Right forelimb (tissue), 1 donor: ENCODE measurements at places on chromosomes 5 and 9.

DNA sequence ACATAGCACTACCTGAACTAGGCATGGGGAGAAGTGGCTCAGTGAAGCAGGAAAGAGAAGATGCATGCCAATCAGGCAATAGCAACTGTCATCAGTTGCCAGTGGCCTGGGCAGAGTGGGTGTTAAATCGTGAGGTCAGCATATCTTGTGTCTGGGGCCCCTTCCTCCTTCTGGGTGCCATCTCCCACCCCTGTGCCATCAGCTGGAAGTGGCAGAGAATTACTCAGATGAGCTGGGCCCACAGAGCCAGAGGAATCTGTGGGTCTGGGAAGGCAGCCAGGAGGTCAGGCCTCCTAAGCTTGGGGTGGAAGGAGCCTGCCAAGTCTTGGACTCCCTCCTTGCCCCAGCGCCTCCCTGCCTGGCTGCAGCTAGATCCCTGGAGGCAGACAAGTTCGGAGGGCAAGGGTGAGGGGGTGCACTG is 66.5 kb downstream of the GALNT12 start:
- no peak for DNase-seq

- no peak for DNase-seq
Observed at GRCh38 chr9:128503870-128504269, 649 bp upstream of the GLE1 start.

GRCh38 chr9:85522459-85523092 is 219.2 kb downstream of the AGTPBP1 start:
- peak; percentile 80 for DNase-seq

DNA sequence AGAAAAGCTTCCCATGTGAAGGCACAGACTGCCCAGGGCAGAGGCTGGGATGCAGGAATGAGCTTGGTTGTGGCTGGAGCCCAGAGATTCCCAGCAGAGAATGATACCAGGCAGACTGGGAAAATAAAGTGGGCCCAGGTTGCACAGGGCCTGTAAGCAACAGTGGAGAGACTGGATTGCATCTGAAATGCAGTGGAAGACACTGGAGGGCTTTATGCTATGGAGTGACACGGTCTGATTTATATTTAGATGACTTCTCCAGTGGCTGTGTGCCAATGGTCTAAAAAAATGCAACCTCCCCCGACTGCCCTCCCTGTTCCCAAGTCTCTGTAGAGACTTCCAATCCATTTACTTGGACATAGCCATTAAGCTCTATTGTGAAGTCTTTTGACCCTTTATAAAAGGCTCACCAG is 951.1 kb upstream of the DMAC1 start:
- DNase-seq, result peak; percentile 55

DNA sequence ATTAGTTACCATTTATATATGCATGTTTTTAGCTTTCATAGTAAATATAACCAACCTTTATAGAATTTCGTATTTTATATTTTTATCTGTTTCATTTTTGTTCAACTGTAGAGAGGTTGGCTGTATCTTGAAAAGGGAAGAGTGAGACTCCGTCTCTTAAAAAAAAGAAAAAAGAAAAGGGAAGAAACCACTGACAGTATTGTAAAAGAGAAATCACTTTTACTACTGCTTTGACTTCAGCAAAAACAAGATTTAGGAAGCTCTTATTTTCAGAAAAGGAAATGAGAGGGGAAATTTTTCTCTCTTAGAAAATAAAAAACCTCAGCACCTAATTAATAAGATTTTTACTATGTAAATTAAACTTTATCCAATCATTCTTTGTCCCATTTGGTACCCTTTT is 14.4 kb downstream of the POLK start:
- no peak for DNase-seq

- no peak for DNase-seq
Observed at GRCh38 chr5:74971947-74972460, 80.4 kb downstream of the GCNT4 start.

GRCh38 chr9:134239939-134240338 is 75.6 kb upstream of the RNU6ATAC start:
- DNase-seq, result no peak

- peak; percentile 22 for DNase-seq
Observed at GRCh38 chr5:178470760-178471025, 119.5 kb downstream of the COL23A1 start.

DNA sequence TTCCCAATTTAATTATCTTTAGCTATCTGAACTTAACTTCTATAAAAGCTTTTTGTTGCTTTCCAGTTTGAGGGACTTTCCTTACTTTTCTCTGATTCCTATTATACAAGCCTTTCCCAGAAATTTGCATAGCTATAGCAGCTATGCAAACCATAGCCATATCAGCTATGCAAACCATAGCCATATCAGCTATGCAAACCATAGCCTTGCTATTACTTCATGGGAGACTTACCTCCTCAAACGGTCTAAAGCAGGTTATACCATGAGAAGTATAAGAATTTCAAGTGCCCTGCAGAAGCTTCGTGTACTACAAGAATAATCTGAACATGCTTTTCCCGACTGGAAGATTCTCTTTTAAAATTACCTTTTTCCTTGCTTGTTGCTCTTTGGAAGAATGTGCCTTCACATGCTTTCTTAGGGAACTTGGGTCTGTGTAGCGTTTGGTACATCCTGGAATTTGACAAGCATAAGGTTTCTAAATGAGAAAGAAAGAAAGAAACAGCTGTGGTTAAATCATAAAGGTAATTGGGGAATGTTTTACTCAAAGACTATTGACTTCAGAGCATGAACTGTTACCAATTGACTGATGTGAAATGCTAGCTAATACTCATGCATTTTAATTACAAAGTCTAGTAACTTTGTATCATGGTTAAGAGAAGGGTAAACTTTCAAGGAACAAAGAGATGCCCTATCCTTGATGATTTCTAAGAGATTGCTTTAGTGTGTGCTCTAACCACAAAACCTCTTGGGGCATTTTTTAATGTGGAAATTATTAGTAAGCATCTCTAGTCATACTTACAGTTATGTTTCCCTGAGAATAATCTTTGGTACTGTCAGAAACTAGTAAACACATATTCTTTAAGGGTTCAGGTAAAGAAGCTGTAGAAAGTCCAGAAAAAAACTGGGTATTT is 367.6 kb downstream of the GLIS3 start:
- DNase-seq, result no peak

DNA sequence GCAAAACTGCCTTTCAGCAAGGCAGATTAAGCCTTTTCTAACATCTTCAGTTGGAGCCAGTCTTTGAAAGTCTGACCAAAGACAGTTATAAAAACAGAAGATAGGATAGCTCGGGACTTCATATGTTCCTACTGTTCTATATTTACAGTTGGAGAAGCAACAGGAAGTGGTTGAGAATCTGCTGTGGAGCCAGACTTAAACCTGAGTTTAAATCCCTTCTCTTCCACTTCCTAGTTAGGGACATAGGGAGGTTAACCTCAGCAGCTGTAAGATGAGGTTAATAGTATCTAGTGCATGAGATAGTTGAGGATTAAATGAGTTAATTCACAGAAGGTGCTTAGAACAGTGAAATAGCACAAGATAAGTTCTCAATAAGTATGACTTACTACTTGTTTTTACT is 84.5 kb upstream of the FREM1 start:
- no peak for DNase-seq

DNA sequence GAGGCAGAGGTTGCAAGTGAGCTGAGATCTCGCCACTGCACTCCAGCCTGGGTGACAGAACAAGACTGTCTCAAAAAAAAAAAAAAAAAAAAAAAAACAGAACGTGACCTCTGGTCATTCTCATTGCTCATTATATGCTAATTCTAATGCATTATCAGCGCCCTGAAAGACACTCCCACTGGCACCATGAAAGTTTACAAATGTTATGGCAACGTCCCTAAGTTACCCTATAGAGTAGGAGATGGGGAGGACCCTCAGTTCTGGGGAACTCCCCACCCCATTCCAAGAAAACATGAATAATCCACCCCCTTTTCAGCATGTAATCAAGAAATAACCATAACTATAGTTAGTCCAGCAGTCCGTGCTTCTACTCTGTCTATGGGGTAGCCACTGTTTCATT is 48.9 kb upstream of the DENND4C start:
- no peak for DNase-seq

- DNase-seq, result no peak
Observed at GRCh38 chr9:95023217-95024003, 294.1 kb downstream of the FANCC start.

DNA sequence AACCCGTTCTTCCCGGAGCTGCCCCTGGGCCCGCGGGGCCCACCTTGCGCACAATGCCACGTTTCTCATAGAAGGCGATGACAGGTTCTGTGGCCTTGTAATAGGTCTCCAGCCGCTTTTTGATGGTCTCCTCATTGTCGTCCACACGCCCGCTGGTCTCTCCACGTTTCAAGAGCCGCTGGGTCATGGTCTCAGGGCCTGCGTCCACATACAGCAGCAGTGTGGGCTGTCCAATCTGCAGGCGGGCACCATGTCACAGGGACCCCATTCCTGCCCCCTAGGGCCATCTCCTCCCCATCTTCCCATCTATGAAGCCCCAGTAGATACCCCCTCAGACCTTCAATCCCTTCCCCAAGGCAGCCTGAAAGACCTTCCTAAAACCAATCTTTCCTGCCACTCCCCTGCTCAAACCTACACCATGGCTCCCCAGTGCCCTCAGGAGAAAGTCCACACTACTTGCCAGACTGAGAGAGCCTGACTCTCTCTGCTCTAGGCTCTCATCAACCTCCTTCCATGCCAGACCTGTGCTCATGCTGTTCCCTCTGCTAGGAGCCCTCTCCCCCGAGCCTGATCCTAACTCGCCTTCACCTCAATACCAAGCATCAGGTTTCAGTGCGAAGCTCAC is 9.1 kb downstream of the AK1 start:
- no peak for DNase-seq

DNA sequence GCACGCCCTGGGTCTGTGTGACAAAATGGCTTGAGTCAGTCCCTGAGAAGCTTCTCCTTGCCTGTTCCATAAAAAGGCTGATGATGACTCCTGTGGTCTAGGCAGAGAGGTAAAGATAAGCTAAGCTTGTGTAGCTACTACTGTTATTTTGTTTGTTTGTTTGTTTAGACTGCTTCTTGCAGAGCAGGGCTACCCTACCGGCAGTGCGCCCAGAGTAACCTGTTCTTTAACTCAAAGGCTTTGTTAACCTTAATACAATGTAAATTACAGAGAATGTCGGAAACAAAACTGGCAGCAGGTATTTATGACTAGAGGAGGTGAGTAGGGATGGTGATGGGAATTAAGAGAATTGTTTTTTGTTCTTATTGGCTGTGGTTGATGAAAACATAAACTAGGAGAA is 87.6 kb downstream of the F2RL2 start:
- no peak for DNase-seq

DNA sequence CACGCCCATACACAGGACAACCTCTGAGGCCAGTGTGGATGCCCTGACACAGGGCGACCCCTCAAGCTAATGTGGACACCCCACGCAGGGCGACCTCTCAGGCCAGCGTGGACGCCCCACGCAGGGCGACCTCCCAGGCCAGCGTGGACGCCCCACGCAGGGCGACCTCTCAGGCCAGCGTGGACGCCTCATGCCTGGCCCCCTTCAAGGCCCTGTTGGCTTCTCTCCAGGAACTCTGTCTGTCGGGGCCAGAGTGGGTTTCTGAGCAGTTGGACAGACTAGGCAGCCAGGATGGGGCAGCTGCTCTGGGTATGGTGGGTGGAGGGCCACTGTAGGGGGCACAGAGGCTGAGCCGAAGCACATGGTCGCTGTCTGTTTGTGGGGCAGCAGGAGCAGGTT is 47.4 kb downstream of the LMX1B start:
- DNase-seq, result no peak

GRCh38 chr9:21015129-21015815 is 16.2 kb downstream of the HACD4 start:
- DNase-seq, result no peak

DNA sequence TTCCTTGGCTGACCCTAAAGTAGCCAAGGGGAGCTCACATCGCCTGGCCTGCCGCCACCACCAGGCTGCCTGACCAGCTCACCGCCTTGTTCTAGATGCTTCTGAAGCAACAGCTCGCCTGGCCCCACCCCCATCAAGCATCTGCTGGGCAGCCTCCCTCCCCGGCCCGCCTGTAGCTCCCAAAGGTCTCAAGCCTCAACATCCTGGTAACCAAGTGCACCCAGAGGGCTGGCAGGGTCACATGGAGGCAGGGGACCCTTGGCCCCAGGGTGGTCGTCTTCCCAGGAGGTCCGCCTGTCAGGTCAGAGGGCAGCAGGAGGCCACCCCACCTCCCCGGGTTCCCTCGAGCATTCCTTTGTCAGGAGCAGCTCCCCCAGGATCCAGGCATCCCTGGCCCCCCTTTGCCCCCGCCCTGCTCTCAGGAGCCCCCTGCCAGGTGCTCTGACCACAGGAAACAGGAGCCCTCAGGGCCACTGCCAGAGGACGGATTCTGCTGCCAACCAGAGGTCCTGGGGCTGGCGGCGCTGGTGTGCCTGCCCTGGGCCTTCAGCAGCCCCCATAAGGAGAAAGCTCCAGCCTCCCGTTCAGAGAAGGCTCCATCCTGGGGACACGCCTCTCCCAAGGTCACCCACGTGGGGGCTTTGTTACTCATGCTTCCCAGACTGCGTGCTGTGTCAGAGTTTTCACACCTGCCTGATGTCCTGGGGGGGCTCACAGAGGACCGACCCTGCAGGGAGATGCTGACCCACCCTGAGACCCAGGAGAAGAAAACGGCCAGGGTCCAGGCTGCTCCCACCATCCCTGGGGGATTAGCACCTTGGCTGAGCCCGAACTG is 3.5 kb upstream of the LRRC14B start:
- DNase-seq, result no peak

DNA sequence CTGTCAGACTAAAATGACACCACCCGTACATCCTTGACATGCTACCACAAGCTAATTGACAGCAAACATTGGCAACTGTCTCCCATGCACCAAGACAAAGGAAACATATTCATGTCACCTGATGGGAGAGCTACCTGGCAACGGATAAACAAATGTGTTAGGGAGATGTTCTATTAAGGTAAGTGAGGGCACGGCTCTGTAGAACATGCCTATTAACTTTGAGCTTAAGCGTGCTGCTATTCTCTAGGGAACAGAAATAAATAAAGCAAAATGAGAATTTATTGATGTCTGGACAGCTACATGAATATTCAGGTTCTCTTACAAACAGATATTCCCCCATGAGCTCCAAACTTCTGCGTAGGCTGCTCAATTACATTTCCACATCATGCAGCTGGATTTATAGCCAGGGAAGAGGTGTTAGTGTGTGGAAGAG is 361.4 kb upstream of the RFX3 start:
- no peak for DNase-seq

DNA sequence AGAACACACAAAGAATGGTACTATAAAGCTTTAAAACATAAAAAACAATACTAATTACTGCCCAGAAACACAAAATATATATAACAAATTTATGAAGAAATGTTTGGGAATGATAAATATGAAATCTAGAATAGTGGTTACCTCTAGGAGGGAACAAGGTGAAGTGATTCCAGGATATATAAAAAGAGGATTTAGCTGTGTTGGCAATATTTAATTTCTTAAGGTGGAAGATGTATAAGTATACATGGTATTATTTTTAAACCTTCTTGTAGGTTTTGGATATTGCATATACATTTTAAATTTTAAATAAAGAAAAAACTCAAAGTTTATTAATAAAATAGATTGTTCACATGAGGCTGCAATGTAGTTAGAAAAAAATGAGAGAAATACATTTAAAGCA is 112.7 kb upstream of the ZNF618 start:
- no peak for DNase-seq

- no peak for DNase-seq
Observed at GRCh38 chr5:73213566-73213998, 40.6 kb downstream of the TMEM174 start.
